ENCODE measurements at places on chromosomes 12 and 14. TPM values are rescaled to one million over a fixed set of nuclear protein-coding genes. Genes with fewer than 3 reads are reported as not detected.

- H3K27me3 ChIP-seq: peaks cover 7% of the 10 kb centered on the region
- DNase-seq: no peak
- H3K36me3 ChIP-seq: no peaks in the 10 kb centered on the region
- no peak overlapping the region for H3K27ac ChIP-seq
- H3K4me3 ChIP-seq: no peak overlapping the region
Measured at GRCh38 chr12:98332642-98333041, 182.7 kb upstream of the TMPO start.

DNA sequence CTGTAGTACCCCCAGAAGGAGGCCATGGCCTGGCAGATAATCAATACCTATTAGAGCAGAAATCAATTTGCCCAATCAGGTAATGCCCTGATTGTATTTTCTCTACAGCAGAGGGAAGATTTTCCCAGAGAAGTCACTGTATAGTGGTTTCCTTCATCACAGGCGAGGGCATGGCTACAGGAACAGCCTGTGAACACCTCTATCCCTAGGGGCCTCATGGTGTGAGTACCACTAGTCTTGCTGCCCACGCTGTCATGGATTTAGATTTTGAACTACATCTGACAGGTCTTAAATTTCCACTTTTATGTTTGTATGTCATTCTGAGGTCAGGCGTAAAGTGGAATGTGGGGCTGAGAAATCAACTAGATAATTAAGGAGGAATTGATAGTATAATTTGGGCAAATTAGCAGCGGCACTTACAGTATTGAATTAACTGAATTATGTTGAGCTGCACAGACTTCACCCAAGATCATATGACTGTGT lies 42.4 kb upstream of the STXBP6 start:
- DNase-seq: no peak
- no peak overlapping the region for H3K27ac ChIP-seq
- H3K4me1 ChIP-seq: no peaks in the 10 kb centered on the region

DNA sequence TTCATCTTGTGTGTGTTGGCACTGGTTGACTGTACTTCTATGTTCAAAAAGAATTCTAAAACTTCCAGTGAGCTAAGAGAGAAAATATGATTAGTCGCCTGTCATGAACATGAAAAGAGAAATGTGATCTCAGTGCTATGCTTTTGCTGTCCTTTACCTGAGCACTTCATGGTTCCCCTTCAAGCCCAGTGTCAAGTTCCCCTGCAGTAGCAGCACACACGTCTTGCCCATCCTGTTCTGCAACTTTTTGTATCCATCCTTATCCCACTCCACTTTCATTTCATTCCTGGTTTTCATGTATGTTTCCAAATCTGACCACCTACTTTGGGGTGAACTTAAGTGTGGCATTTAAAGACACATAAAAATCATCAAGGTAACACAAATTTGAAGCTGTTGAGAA lies 848.0 kb upstream of the USP15 start:
- H3K4me3 ChIP-seq: no peak overlapping the region
- no peak for DNase-seq
- no peaks in the 10 kb centered on the region for H3K27me3 ChIP-seq

DNA sequence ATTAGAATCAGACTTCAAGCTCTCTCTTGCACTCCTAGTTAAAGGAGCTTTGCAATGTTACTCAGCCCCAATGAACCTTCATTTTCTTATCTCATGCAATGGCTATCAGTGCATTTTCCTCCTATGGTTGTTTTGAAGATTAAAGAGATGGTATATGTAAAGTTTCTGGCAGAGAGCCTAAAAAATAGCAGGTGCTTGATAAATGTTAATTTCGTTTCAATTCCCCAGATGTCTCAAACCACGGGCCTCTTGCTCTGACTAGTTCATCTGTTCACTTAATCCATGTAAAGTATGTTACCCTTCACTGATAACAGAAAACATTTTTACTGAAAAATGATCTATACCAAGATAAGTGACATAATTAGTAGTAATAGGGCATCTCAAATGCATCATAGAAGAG lies 735.4 kb upstream of the USP15 start:
- no peaks in the 10 kb centered on the region for H3K27me3 ChIP-seq
- DNase-seq: no peak
- H3K36me3 ChIP-seq: no peaks in the 10 kb centered on the region
- H3K4me1 ChIP-seq: no peaks in the 10 kb centered on the region
- no peak overlapping the region for H3K4me3 ChIP-seq

The KIF5A gene
- total RNA-seq: 2.4 TPM

All from activated T-helper 1 cell treated with anti-CD3 and anti-CD28 coated beads, Interleukin-12 subunit alpha, Interleukin-12 subunit beta, Interleukin-2, Interleukin-4 antibody, amounts not matched to agents 30 ng/mL and 10 ng/mL and 1 ng/mL, durations not matched to agents 14 hours and 24 hours and 36 hours (primary cell).